CD4-positive, alpha-beta T cell treated with Interleukin-15 for 4 hours (primary cell): ENCODE measurements at places on chromosomes 3 and 15.

- no peak for DNase-seq
These were observed 74.4 kb downstream of the AAGAB start for GRCh38 chr15:67180035-67180434.

DNA sequence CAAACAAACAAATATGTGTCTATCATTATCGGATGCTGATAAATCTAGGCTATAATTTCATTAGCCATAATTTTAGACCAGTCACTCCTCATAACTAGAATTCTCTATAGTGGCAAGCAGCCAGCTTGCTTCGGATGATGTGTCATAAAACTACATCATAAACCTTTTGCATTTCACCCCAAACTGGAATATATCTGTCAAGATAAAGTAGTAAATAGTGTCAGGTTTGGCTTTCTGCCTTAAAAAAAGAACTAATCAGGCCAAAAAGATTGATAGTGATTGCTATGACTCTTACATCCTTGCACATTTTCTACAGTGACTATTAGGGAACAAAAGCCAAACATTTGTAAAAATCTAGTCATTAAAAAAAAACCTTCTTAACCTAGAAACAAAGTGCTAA lies 51.0 kb downstream of the DPPA2 start:
- DNase-seq = no peak

- DNase-seq = no peak
These were observed 63.8 kb downstream of the FRMD4B start for GRCh38 chr3:69322158-69322509.

DNA sequence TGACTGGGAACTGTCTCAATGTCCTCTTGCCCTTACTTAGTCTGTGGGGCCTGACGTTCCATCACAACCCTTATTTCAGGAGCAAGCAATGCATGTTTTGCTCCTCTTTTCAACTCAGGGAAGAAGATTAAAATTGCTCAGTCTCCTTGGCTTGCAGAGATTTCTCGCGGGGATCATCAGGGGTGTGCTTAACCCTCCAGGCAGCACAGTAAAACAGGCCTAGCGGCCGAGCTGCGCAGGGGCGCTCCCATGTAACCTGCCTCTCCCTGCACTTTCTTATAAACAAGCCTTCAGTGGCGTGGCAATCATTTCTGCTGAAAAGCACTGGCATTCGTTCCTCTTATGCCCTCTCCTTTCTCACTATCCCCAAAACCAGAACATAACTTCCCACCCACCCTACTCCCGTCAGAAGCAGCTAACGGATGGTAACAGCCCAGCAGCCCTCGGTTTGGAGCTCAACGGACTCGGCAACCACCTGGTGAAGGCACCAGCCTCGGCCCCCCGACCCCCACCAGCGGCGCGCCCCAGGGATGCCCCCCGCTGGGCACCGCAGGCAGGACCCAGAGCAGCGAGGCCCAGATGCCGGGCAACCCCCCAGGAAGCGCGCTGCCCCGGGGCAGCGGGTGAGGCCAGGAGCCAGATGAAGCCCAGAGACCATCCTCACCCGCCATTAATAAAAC lies 1.1 kb downstream of the MCF2L2 start:
- no peak for DNase-seq

- DNase-seq = no peak
These were observed 15.8 kb upstream of the RPUSD3 start for GRCh38 chr3:9859530-9860025.

GRCh38 chr15:38746211-38746610 lies 181.6 kb upstream of the RASGRP1 start:
- no peak for DNase-seq

DNA sequence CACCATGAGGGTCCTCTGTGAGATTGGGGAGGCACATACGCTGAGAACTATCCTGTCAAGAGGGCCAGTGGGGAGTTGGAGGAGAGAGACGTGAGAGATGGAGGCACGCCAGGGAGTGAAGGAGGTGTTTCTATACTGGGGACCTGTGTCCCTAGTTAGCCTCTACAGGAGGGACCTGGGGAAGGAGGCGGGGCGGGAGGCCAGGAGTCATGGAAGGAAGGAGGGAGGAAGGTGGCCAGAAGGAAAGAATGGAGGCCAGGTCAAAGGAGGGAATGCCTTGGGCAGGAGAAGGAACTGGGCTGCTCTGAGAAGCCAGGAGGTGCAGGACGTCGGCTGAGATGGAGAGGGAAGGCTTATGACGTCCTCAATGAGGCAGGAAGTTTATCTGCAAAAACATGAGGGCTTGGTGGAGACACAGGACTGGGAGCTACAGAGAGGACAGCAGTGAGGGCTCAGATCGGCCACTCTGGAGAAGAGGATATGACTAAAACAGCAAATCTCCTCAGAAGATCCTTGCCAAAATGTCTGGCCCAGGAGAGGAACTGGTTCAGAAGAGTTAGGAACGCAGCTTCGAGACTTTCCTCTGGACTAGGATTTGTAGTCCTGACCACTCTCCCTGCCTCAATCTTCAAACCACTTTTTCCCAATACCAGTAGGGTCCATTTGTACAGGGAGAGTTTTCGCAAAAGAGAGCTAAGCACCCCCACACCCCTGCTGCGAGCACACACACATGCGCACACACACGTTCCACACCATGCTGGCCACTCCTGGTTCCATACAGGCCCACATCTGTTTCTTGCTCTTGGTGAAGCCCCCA lies 59.9 kb downstream of the ADCY5 start:
- no peak for DNase-seq

DNA sequence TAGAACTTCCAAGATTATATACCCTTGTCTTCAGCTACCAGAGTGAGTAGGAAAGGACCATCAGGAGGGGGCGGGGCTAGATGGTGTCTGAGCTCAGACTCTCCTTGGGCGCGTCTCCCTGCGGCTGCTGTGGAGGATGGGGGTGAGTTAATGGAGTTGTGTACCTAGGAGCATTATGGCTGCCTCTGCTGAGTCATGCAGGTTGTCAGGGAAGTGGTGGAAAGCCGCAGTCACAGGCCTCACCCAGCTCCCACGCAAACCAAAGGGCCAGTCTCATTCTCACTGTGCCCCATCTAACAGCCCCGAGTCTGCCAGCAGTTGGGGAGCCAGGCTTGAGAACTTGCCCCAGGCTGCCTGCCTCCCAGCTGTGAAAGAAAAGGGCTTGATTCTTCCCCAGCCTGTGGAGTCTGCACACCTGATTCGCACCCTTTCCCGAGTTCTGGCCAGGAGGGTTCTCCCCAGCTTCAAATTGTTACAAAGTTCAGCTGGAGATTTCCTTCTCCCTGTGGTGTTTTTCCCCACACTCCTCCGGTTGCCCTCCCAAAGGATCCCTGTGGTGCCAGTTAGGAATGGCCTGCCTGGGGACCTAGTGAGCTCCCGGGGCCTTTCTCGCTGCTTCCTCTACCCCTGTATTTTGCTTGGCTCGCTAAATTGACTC lies 143.3 kb downstream of the HCN4 start:
- peak; percentile 33 for DNase-seq

DNA sequence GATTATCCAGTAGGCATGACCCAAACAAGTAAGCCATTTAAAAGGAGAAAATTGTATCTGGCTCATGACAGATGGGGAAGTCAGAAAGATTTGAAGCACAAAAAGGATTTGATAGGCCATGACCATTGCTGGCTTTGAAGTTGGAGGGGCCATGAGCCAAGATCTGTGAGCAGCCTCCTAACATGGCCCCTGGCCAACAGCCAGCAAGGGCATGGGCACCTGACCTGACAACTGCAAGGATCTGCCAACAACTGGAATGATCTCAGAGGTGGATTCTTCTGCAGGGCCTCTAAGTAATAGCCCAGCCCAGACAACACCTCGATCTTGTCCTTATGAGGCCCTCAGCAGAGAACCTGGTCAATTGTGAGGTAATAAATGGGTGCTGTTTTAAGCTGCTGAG lies 93.0 kb downstream of the ARNT2 start:
- DNase-seq = no peak

- no peak for DNase-seq
These were observed 825.5 kb downstream of the EPHA3 start for GRCh38 chr3:89932882-89933281.

DNA sequence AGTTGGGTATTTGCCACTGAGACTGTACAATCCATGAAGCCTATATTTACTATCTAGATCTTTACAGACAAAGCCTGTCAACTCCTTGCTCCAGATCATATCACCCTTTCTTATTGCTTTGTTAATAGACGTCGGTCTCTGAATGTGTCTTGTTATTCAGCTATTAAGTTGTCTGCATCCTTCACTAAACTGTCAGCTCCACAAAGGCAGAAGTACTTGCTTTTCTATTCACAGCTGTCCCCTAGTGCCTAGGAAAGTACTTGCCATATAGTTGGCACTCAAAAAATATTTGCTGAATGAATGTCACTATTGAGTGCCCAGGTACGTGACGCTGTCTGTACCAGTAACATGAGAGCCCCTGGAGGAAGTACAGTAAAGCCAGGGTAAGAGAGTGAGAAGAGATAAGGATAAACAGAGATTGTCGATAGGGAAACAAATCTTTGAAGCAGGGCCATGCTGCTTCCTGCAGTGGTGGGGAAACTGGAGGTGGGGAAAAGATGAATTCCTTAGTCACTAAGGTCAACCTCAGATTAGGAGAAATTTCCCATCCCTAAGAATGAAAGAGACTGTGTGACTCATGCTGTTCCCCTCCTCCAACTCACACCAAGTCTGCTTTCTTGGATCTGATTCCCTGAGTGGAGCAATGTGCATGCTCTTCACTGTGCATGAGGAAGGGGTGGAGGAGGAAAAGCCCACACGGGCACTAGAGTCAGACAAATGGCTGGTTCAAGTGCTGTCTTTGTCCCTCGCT lies 36.3 kb downstream of the PRICKLE2 start:
- DNase-seq = no peak

- DNase-seq = no peak
These were observed 890.6 kb upstream of the NR2F2 start for GRCh38 chr15:95439922-95440376.

GRCh38 chr3:138901567-138901966 lies 45.4 kb downstream of the FOXL2 start:
- DNase-seq = no peak

DNA sequence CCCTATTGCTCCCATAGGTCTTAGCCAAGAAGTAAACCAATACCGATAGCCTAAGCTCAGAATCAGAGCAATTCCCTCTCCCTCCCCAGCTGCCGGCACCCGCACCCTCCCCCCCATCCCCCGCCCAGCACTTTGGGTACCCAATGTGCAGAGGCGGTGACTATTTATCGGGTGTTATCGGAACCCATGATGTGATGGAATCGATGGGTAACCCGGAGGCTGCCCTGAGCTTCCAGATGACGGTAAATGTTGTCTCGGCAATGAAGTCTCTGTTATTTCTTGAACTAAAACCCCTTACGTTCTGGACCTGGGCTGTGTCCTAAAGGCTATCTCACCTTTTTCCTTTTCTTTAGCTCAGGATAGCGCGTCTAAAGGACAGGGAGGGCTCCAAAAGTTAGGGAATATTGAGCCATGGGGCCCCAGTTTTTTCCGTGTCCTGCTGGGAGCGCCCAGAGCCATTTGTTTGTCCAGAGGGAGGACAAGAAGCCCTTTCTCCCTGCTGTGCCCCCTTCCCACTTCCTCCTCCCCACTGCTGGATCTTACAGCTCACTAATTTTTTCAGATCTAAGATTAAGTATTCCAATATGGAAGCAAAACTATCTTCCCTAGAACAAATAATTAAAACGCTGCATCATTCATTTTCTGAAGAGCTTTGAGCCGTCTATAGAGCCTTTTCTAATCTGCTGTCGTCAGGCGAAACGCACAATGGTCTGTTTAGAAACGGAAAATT lies 1.5 kb downstream of the SLITRK3 start:
- no peak for DNase-seq

DNA sequence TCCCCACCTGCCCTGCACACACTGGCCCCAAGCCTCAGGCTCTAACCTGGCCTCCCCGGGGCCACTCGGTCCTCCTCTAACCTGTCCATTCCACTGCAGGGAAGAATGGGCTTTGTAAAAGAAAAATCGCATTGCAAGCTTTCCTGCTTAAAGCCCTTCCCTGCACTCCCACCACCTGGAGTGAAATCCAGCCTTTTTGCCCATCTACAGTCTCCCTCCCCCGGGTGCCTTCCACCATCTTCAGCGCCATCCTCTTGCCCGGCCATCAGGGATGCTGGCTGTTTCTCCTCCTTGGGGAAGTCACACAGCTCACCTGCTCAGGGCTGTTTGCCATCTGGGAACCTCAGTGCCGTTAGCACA lies 266.9 kb downstream of the OCA2 start:
- DNase-seq = no peak

- no peak for DNase-seq
These were observed 1.6 kb downstream of the NR2F2 start for GRCh38 chr15:96331945-96332636.

GRCh38 chr15:81030301-81030750 lies 29.6 kb downstream of the TLNRD1 start:
- DNase-seq = no peak

DNA sequence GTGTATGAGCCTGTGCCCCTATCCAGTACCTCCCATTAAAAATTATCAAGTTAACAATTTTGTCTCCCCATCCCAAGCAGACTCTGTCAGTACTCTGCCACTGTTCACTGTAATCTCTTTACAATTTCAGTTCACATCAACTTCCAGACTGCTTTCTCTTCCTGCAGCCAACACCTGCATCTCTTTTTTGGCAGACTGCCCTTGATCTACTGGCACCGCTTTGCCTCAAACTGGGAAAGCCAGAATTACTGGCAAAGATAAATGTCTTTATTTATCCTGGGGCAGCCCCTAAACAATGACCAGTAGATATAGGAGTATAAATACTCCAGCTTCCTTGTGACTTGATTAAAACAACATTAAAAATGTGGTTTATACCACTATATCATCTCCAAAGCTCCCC lies 494.1 kb downstream of the ZNF385D start:
- no peak for DNase-seq

GRCh38 chr3:62228467-62228866 lies 144.9 kb downstream of the FEZF2 start:
- no peak for DNase-seq

- no peak for DNase-seq
These were observed 13.1 kb downstream of the SLC7A14 start for GRCh38 chr3:170572665-170573253.

- peak; percentile 63 for DNase-seq
These were observed 103.7 kb downstream of the FRMD4B start for GRCh38 chr3:69282181-69282580.

- DNase-seq = no peak
These were observed 83.9 kb upstream of the CDAN1 start for GRCh38 chr15:42820811-42821210.

DNA sequence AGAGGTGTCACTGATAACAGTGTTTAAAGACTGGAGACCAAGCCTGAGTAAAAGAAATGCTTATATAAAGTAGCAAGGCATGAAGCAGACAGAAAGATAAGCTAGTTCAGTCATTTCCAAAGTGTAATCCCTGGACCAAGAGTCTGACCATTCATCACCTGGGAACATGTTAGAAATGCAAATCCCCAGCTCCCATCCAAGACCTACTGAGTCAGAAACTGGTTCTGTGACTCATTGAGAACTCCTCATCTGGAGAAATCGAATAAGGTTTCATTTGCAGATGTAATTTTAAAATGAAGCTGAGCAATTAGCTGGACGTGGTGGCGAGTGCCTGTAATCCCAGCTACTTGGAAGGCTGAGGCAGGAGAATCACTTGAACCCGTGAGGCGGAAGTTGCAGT lies 473.9 kb upstream of the UBE2E2 start:
- no peak for DNase-seq

GRCh38 chr15:55829826-55830225 lies 86.9 kb upstream of the PRTG start:
- peak; percentile 4 for DNase-seq
